ENCODE measurements at places on chromosomes 3 and 15. TPM values are rescaled to one million over a fixed set of nuclear protein-coding genes. Genes with fewer than 3 reads are reported as not detected.

DNA sequence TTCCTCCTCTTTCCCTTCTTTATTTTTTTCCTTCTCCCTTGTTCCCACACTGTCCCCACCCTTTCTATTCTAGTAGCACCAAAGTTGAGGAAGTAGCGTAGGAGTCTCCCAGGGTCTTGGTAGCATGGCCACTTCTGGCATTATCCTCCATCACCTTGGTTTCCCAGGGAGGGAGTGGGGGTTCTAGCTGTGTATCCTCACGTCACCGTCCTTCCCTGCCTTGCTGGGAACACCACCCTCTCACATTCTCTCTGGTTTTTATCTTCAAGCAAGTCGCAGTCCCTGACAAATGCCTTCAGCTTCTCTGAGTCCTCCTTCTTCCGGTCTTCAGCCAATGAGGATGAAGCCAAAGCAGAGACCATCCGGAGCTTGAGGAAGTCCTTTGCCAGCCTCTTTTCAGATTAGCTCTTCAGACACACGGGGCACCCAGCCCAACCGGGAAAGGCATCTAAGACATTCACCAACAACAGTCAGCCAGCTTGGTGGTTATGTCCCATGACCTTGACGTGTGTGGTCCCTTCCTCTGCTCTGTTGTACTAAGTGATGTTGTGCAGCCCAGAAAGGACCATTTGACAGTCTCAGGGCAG lies 31.6 kb upstream of the TIMP4 start:
- no peak for DNase-seq

CNTN3 gene
- 1.5 TPM for total RNA-seq

DNA sequence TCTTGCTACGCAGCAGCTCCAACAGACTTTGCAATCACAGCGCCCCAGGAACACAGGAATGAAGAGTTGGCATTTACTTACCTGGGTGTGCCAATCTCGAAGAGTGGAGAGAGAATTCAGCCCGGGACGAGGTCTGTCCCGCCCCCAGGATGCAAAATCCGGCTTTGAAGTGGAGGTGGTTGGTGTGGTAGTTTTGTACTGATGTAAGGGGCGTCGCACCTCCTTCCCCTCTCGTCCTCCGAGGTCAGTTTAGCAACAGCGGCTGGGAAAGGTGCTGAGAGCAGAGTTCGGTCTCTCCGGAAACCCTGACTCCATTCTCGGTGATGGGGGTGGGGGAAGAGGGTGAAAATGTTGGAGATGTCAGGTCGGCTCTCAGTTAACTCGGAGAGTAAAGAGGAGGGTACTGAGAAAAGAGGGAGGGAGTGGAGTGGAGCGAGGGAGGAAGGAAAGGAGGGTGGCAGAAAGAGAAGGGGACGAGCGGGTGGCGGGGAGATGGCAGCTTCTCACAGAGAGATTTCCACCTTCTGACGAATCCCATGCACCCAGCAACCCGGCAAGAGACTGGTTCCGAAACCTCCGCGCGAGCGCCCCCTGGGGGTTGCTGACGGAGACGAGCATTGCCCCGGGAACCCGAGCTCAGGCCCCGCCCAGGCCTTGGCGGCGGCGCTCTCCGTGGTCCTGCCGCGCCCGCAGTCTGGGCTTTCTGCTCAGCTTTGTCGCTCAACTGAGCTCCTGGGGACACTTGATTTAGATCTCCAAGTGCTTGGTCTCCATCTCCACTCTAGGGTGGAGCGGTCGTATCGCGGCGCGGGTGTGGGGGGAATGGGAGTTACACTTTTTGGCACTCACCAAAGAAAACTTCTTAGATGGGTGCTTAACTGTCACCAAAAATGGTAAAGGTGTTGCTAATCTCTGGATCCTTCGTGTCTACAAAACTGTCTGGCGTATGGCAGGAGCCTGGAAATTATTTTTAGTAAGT lies at the start of gene CPNE4:
Gene CPNE4 (minus strand): TSS at position 529 of the 979 bp plus-strand sequence.
- DNase-seq = peak; percentile 48

DNA sequence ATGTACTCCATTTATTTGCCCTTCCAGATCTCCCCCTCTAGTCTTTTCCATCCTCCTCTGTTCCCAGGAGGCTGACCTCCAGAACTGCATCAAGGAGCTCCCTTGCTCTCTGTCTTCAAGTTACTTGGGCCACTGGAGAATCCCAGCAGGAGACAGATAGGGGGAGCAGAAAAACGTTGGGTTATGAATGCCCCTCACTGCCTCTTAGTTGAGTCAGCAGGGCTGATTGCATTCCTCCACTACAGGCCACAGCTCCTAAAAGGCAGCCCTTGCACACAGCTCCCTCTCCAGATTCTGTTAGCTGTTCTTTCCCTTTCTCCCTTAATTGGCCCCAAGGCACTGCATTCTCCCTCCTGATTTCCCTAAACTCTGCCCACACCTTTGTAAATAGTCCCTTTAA lies 12.4 kb upstream of the CEP152 start:
- no peak for DNase-seq

DNA sequence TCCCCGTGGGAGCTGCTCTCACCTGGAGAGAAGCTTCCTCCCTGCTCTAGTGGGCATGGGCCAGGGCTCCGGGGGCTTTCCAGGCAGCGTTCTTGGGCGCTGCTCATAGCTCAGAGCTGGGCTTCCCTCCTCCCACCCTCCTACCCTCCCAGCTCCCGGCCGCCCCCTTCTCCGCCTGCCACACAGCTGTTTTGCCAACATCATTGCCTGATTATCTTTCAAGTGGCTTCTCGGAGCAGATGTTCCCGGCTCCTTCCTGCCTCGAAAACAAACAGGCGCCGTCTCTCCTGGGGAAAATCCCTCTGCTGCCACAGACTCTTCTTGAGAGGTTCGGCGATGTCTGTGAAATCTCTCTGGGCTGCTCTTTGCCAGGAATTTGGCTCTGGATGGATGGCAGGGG lies 195.6 kb downstream of the RPLP1 start:
- no peak for DNase-seq

- DNase-seq = peak; percentile 70
Observed at GRCh38 chr3:124260206-124260915, 268.4 kb upstream of the ROPN1 start.

DNA sequence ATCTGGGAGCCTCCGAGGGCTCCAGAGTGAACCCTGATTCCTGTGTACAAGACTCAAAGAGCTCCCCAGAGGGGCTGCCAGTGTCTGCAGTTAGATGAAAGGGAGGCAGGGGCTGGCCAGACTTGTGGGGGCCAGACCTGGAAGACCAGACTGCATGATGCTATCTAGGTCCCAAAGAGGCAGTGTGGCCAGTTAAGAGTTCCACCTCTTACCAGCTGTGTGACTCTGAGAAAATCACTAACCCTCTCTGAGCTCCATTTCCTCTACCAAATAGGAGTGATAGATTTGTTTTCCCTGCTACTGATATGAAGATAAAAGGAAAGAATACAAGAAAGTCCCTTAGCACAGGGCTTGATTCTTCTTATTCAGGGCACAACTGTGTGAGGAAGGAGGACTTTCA lies 29.0 kb downstream of the ACSBG1 start:
- no peak for DNase-seq

All from bronchial epithelial cell (primary cell).